ENCODE measurements at places on chromosomes 16 and 17.

- peak; percentile 20 for DNase-seq
Observed at GRCh38 chr17:40793832-40794231, 5.9 kb downstream of the KRT28 start.

- no peak for DNase-seq
Observed at GRCh38 chr17:9228408-9229159, 207.3 kb downstream of the NTN1 start.

DNA sequence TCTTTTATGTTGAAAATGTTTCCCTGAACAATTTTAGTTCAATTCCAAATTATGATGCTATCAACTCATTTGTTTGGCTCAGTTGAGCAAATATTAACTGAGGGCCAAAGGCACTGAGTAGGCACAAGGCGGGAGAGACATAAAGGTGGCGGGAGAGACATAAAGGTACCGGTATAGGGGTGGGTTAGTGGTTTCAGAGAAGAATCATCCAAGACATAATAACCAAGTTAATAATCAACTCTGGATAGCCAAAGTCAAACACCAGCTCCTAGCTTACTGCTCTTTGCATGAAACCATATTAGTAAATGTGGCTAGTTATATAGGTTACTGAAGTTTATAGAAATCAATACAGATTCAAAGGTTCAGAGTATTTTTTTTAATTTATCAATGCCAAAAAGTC is 91.7 kb downstream of the RPGRIP1L start:
- DNase-seq: no peak

DNA sequence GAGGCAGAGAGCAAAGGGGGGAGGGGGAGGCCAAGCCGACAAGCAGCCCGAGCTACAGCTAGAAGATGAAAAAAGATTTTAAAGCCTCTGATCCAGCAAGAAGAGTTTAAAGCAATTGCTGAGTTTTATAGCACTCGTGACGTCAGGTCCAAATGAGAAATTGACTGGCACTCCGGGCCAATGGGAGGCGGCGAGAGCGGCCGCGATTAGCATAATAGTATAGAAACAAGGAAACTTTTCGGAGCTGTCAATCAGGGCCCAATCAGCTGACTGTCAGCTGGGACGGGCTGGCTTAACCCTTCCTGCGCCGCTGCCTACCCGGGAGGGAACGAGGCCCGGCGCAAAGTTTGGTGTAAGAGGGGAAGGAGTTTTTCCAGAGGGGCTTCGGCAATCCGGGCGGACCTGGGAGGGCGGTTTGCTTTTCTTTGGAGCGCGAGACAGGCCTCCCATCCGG is at the start of gene MAF:
TSS of gene MAF (minus strand) at position 100 of the 454 bp plus-strand sequence. CDS start 835 bp downstream, outside the sequence.
- peak; percentile 70 for DNase-seq

- peak; percentile 92 for DNase-seq
Observed at GRCh38 chr17:77281122-77281903, 140.5 kb downstream of the SEC14L1 start.

GRCh38 chr16:64217789-64218535 is 903.9 kb downstream of the CDH11 start:
- no peak for DNase-seq

DNA sequence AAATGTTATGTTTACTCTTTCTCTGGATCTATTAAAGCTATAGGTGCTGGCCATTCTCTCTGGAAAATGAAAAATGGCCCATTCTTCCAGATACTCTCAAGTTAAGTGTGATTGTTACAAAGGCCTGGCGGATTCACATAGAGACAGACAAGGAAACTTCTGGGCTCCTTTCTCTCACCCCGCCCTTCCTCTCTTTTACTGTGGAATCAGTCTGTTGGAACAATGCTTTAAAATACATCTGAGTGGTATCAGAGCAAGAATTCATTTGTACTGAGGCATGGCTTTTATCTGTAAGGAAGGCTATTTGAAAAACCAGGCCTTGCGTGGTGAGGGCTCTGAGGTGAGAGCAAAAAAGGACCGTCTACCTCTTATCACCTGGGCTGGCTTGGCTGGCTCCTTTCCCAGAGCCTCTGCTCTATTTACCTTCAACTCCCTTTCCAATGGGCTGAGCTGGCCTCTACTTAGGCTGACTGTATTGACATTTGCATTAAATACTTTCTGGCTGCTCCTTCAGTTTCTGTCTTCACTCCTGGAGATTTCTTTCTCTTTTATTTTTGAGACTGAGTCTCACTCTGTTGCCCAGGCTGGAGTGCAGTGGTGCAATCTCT is 274.0 kb downstream of the PHKB start:
- DNase-seq: peak; percentile 70

GRCh38 chr17:63549289-63549945 is 860 bp upstream of the DCAF7 start:
- DNase-seq: no peak

- DNase-seq: no peak
Observed at GRCh38 chr17:76670718-76671122, 27.2 kb upstream of the ST6GALNAC1 start.

DNA sequence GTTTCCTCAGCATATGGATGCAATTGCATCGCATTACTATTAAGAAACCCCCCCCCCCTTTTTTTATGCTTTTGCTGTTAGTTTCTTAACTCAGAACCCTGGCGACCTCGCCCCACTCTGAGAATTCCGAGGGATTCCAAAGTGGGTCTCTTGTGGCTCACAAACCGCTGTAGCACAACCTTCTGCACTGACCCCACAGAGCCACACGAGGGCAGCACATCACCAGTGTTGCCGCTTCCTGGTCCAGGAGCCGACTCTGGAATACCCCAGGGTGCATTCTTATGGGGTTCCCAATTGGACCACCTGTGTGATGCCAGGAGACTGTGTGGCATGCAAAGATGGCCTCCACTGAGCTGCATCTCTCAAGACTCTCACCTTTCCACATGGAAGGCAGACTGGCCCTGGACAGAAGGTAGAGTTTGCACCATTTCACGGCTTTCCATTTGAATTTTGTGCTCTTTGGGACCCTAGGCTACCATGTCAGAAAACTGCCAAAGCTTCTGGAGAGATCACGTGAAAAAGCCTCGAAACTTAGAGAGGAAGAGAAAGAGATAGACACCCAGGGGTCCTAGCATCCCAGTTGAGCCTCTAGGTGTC is 432.7 kb upstream of the ASIC2 start:
- peak; percentile 68 for DNase-seq

DNA sequence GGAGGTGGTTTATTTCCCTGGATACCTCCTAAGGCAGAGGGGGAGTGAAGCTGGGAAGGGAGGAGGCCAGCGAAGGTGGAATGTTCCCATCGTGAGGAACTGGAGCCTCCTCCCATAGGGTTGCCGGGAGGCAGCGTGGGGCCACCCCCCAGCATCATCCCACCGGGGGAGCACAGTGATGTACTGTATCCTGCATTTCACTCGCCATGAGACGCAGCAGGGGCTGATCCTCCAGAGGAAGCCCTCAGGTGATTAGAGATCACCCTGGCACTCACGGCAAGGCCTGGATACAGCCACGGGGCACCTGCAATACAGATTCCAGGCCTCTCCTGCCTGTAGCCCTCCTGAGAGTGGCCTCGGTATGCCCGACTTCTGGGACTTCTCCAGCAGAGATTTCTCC is 25.5 kb upstream of the BEAN1 start:
- DNase-seq: no peak

- DNase-seq: no peak
Observed at GRCh38 chr16:69917311-69917710, 33.8 kb upstream of the CLEC18A start.

DNA sequence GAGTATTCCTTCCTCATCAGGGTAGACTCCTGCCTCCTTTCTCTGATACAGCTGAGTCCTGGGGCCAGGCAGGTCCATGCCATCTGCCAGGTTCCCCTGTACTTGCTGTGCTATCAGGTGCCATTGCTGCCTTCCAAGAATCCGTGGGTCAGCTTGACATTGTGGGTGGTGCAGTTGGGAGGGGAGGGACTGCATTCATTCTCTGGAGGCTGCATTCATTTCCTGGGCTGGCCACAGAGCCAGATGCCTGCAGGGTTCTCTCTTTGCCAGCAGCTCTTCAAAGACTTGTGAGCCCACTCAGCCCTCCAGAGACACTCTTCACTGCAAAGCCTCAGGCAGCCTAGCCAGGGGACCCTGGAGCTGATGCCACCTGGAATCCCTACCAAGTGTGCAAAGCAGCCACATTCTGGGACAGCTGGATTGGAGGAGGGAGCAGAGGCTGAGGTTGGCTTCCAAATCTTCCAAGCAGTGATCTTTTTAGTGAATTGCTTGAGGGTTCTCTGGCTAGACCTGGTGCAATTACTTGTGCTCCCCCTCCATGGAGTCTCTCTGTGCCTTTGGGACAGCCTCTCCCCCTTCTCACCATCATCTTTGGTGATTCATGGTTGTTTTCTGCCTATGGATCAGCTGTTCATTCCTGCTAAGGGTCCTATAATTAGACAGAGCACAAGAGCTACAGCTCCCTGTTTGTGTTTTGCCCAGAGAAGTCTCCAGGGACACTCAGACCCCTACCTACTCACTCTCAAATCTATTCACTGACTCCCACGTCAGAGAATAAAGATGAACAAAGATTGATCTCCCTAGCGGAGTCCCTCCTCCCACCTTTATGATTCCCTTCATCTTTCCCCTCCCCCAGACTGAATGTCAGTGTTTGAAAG is 20.9 kb downstream of the ANKFN1 start:
- peak; percentile 68 for DNase-seq

- DNase-seq: peak; percentile 67
Observed at GRCh38 chr17:82889496-82890338, 49.9 kb upstream of the ZNF750 start.

GRCh38 chr16:84397090-84397489 is 28.8 kb downstream of the ATP2C2 start:
- no peak for DNase-seq

DNA sequence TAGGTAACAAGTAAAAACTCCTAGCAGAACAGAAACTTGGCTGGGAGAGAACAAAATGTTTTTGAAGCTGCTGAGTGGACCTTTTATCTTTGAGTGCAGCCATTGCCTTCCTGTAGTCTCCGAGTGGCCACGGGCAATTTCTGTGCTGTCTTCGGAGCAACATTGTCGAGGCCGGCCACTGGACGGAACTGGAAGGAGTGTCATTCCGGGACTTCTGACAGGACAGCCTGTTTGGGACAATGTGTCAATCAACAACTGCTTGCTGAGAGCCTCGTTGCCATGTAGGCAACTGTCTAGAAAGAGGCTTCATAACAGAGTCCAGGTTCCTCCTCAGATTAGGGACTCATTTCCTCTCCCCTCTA is 96.2 kb upstream of the CDYL2 start:
- DNase-seq: no peak

- DNase-seq: no peak
Observed at GRCh38 chr16:10969615-10970014, 25.3 kb downstream of the CLEC16A start.

GRCh38 chr17:38334480-38335364 is 9.0 kb downstream of the GPR179 start:
- no peak for DNase-seq

GRCh38 chr16:72905581-72905980 is 142.3 kb downstream of the ZFHX3 start:
- no peak for DNase-seq

DNA sequence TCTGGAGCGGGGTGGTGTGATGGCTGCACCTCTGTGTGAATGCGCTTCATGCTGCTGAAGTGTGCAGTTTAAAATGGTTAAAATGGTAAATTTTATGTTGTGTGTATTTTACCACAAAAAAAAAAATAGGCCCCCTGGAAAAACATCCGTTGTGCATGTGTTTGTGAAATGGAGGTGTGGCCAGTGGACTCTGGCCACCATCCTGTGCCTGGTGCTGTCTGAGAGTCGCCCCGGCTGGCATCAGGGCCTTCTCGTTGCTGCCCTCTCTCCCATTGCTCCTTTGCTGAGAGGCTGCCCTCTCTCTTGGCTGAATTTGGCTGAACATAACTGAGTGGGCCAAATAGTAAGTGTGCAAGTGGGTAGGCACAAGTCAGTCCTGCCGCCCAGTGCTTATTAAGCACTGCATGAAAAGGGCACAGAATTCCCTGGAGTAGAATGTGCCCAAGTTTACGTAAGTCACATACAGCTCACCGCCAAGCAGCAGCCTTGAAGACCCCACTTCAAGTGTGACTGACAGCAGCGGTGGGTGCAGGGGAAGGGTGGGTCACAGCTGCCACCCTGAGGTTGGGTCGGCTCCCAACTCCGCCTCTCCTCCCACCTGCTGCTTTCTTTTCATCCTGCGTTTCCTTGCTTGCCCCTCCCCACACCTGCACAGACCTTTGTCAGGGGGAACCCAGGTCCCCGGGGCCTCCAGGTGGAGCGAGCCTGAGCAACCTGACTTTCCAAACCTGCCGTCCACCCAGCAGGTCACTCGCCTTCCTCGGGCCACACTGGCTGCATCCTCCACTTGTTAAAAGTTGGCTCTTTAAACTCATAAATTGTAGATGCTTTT is 46.8 kb downstream of the FOXK2 start:
- DNase-seq: peak; percentile 38

DNA sequence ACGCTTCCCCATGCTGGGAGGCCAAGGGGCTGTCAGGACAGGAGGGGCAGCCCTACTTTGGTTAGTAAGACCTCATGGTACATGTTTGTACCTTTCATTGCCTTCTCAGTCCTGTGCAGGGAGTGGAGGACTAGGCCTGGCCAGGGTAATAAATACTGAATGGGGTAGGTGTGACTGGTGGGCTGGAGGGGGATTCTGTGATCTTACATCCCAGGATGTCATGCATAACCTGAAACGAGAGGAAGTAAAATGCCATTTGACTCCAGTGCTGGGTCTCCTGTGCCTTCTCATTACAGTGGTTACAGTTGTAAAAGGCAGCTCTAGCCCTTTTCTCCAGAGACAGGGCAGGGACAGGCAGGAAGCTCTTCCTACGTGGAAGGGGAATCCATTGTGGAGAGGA is 138.2 kb downstream of the AATF start:
- DNase-seq: no peak

DNA sequence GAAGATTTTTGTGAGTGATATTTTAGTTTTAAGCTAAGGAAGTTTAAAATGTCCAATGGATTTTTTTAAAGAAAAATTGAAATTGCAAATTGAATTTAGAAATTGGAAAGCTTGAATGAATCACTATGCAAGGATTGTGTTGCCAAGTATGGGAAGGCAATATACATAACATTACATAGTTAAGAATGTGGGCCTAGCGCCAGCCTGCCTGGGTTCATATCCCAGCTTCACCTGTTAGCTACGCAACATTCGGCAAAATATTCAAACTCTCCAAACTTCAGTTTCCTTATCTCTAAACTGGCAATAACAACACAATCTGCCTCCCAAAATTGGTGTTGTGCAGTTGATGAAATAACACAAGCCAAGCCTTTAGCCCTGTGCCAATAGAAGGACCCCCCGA is 50.4 kb upstream of the DNAH9 start:
- no peak for DNase-seq

GRCh38 chr17:65438708-65439294 is 122.6 kb downstream of the AXIN2 start:
- DNase-seq: peak; percentile 55

DNA sequence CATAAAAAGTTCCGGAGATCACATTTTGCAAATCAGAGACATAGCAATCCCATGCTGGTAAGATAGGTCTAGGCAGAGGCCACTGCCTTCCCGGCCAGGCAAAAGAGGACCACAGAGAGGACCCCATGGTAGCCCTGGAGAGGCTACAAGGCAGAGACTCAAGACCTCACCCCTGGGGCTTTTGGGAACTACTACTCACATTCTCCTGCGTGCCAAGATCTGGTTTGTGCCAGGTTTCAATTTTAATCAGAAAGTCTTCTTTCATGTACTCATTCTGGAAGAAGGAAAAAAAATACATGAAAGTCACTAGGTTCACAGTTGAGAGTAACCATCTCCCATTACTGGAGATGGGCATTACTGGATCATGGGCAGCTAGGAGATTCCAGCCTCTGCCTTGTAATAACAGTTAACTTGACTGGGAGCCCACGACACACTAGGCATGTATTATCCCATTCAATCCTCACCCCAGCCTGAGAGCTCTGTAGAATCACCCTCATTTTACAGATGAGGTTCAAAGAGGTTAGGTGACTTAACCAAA is 21.2 kb downstream of the PITPNA start:
- no peak for DNase-seq

GRCh38 chr16:424623-425081 is 797 bp upstream of the RAB11FIP3 start:
- DNase-seq: peak; percentile 67

Data from NCI-H69 (cell line).